RCC 7860 (cell line): ENCODE measurements at places on chromosomes 12 and 14.
A peak's percentile ranks its signal among the peaks of the same experiment; 100 is the strongest.

- DNase-seq = no peak
Measured at GRCh38 chr12:76685246-76685678, 78.7 kb upstream of the ZDHHC17 start.

GRCh38 chr14:50434528-50434927 is 37.8 kb upstream of the CDKL1 start:
- no peak for DNase-seq

DNA sequence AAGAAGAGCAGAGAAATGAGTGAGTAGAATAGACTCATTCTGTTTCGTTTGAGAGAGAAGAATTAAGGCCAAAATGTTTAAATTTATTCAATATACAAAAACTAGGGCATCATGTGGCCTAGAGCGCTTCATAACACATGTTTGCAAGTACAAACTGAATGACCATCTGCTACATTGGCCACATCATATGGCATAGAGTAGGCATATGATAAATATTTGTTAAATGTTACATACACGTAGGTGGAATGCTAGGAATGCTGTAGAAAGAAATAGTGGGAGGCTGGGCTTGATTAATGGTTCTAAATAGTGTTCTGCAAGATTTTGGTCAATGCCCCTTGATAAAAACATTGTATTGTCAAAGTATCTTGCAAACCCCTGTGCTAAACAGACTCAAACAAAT is 10.8 kb downstream of the MGP start:
- no peak for DNase-seq

DNA sequence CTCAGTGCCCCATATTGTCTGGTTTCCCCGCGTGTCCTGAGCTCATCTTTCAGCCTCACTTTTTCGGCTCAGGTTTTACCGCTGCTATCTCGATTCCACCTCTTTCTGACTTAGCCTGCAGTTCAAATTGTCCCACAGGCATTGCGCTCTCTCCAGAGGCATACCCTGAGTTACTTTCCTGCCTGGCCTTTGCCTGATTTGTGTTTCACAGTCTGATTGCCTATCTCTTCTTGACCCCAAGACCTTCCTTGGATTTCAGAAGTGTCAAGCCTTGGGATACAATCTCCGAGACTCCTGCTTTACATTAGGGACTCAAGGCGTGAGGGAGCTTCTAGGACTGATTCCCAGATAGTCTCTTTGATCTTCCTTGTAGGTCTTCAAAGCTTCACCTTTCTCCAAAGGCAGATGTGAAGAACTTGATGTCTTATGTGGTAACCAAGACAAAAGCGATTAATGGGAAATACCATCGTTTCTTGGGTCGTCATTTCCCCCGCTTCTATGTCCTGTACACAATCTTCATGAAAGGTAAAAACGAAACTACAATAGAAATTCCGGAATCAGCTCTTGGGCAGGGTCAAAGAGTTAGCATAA is 629 bp downstream of the LETMD1 start:
- no peak for DNase-seq

DNA sequence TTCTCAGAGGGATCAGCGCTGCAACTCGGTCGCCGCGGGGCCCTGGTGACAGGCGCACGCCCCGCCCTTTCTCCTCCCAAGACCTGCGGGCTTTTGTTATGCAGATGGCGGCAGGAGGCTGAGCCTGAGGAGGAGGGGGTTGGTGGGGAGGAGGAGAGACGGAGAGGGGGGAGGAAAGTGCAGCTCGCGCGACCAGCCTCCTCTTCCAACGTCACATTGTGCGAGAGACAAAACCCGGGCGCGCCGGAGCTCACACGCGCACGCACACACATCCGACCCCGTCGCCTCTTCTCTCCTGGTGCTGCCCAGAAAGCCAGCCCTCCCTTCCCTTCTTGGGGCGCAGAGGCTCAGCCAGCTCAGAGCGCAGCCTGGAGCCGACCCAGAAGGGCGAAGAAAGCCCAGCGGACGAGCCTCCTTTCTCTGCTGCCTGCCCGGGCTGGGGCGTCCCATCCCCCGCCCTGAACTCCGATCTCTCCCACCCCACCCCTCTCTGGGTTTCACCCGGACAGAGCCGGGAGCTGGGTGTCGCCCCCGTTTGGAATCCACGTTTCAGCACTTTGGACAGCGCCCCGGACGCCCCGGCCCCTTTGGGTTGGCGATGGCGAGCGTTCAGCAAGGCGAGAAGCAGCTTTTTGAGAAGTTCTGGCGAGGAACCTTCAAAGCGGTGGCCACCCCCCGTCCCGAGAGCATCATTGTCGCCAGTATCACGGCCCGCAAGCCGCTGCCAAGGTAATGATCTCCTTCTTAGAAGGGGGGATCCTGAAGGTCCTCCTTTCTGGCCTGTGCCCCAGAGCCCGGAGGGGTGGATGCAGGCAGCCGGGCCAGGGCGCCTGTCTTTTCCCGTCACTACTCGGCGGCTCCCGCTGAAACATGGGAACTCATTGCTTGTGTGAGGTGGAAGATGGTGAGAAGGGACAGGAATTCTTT is at the start of gene SRRM4:
TSS of gene SRRM4 (plus strand) at position 257 of the 927 bp plus-strand sequence. CDS start at position 599, 342 bp downstream.
- no peak for DNase-seq

GRCh38 chr12:64299628-64300027 is 77.5 kb upstream of the KICS2 start:
- no peak for DNase-seq

GRCh38 chr14:22764382-22764781 is 2.1 kb upstream of the OXA1L start:
- DNase-seq = no peak

- DNase-seq = no peak
Measured at GRCh38 chr12:108650083-108650482, 16.4 kb upstream of the SELPLG start.

DNA sequence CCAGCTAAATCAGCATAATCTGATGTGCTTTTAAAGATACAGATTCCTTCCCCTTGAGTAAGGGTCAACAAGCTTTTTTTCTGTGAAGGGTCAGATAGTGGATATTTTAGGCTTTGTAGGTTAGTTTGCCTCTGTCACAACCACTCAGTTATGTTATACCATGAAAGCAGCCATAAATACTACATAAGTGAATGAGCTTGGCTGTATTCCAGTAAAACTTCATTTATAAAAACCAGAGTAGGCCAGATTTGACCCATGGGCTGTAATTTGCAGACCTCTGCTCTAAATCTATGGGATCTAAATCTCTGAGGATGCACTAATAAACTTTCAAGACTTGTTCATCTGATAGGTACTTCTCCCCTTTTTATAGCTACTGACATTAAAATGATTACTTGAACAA is 47.7 kb downstream of the LEMD3 start:
- no peak for DNase-seq

DNA sequence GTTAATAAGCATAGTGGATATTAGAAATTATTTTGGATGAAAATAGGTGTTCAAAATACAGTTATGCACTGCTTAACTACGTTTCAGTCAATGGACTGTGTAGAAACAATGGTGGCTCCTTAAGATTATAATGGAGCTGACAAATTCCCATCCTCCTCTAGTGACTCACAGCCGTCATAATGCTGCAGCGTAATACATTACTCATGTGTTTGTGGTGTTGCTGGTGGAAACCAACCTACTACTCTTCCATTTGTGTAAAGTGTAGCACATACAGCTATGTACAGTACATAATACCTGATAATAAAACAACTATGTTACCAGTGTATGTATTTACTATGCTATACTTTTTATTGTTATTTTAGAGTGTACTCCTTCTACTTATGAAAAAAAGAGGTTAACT is 111.2 kb upstream of the TMCC3 start:
- peak; percentile 86 for DNase-seq

- no peak for DNase-seq
Measured at GRCh38 chr12:1443421-1444141, 150.8 kb downstream of the FBXL14 start.

DNA sequence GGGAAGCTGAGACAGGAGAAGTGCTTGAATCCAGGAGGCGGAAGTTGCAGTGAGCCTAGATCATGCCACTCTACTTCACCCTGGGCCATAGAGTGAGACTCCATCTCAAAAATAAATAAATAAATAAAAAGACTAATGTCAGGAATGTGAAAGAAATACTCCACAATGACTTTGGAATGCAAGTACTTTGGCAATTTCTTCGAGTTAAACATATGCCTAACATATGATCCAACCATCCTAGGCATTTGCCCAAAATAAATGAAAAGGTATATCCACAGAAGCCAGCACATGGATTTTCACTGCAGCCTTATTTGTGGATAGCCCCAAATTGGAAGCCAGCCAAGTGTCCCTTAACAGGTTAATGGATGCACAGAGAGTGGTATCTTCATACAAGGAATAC is 357.9 kb upstream of the TMEM132C start:
- DNase-seq = no peak

GRCh38 chr14:99715266-99716000 is 31.3 kb downstream of the CYP46A1 start:
- DNase-seq = no peak

GRCh38 chr12:131153956-131154355 is 200.2 kb downstream of the ADGRD1 start:
- no peak for DNase-seq

DNA sequence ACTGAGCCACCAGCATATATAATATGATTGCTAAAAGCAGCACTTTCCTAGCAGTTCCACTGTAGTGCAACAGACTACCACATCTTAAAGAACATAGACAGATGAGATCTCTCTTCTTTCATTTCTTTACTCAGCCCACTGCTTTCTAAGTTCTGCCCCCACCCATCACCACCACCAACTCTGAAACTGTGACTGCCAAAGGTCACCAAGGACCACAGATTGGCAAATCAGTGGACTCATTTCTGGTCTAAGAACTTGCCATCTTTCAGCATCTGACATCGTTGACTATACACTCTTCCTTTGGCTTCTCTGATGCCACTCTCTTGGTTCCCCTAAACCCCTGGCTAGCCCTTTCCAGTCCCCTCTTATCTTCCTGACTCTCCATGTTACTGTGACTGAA is 38.4 kb downstream of the IFNG start:
- no peak for DNase-seq

DNA sequence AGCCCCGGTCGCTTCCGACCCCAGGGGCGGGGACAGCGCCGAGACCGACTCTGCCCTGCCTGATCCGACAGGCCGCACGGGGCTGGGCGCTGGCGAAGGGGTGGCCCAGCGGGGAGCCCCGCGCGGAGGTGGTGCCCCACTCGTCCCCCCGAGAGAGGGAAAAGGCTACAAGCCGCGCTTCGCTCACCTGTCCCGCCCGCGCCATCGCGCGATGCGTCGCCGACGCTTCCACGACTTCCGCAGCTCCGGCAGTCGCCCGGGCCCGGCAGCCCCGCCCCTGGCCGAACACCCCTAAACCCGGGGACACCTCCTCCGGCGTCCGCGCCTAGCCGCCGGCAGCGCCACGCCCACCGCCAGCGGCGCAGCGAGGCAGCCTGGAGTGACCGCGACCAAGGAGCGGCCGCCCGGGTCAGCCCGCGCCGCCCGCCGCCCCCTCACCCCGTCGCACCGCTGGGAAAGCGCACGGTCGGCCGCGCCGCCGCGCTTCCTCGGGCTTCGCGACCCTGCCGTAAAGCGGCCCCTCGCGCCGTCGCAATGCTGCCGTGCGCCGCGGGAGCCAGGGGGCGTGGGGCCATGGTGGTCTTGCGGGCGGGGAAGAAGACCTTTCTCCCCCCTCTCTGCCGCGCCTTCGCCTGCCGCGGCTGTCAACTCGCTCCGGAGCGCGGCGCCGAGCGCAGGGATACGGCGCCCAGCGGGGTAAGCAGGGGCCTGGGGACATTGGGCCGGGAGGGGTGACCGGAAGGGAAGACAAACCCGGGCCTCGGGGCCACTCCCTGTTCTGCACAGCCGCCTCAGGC is at the start of the genes BAG5 and COA8:
TSS of gene BAG5 (minus strand) at position 229 of the 797 bp plus-strand sequence. CDS start 1,493 bp downstream, outside the sequence.
TSS of gene COA8 (plus strand) at position 532 of the 797 bp plus-strand sequence. CDS start at position 574, 42 bp downstream.
- DNase-seq = peak; percentile 32

- DNase-seq = no peak
Measured at GRCh38 chr12:88781909-88782308, 201.6 kb upstream of the KITLG start.

DNA sequence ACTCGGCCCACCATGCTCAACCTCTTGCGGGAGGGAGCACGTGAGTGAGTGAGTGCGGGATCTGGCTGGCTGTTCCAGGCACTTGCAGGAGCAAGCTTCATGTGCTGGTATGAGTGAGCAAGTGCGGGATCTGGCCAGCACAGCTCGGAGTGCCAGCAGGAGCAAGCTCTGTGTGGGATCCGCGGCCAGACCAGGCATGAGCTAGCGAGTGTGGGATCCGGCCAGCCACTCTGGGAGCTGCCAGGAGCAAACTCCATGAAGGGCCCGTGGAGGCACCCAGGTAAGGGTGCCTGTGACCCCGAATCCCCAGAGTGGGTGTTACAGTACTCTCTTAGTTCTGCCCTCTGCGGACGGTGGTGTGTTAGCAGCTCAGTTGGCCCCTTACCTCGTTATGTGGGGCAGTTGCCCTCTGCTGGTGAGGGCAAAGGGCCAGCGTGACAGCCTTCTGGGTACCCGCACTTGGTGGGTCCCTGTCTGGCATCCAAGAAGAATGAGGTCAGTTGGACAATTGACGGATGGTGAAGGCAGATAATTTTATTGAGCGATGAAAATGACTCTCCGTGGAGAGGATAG is 38.3 kb downstream of the RAD51B start:
- no peak for DNase-seq

GRCh38 chr14:102375119-102375518 is 12.4 kb downstream of the TECPR2 start:
- DNase-seq = no peak

DNA sequence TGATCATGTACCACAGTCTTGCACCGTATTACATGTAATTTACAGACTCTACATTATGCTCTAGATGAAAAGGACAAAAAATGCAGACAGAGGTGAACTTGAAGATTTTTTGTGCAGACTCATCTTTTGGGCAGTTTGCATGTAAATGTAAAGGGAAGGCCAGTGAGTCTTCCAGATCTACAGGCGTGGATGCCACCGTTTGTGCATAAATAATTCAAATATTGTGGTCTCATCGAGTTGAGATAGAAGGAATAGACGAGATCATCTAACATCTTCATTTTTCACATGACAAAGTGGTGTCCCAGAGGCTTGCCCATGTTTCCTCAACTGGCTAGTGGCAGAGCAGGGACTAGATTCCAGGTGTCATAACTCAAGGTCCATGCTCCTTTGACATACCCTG is 125.2 kb downstream of the ALX1 start:
- no peak for DNase-seq
